Ureter (tissue), 1 donor: ENCODE measurements at places on chromosomes 5 and 9.

GRCh38 chr9:33817327-33818166 lies 587 bp downstream of the UBE2R2 start:
- peak; percentile 63 for DNase-seq

DNA sequence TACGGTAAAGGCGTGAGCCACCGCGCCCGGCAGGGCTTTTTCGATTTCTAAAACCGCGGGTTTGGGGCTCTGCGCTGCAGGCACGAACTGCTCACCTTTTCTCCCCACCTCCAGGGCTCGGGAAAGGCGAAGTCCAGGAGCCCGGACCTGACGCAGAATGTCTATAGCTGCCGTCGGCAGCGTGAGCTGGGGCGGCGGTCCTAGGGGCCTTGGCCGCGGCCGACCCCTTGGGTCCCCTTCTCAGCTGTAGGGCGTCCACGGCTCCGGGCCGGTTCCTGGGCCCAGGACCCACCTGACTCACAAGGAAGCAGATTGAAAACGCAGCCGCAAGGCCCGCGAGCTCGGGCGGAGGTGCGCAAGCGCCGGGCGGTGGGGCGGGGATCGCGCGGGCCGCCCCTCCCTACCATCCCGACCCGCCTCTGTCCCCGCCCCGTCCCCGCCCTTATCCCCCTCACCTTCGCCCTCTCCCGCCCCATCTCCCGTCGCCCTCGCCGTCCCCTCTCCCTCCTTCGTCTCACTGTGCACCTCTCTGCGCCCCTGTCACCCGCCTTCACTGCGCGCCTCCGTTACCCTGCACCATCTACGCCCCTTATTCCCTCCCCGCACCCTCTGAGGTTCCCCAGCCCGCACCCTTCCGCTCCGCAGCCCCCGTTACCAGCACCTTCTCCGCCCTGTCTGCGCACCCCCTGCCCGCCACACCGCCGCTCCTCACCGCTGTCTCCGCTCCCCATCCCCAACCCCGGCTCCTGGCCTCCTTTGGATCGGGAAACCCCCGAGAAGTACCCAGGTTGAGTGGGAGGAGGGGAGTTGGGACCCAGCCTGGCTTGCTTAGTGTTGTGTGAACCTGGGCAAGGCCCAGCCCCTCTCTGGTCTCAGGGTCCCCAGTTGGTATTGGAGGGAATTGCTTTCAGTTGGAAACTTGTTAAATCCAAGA lies at the start of gene HDHD3:
TSS of gene HDHD3 (minus strand) at position 353 of the 934 bp plus-strand sequence. CDS start 2,632 bp downstream, outside the sequence.
- DNase-seq, result peak; percentile 89

DNA sequence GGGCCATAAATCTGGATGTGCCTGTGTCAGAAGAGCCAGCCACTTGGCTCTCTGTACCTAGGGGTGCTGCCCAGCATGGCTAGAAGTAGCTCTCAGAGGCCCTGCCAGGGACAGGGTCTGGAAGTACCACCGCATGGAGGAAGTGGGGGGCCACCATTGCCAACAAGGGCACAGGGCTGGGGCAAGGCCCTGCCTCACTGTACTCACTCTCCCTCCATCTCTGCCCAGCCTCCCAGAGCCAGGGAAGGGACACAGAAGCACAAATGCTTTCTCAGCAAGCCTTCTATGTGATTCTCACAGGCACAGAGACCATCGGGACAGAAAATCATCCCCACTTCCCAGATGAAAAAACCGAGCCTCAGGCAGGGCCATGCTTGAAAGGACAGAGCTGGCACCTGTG lies 138.1 kb downstream of the C5orf15 start:
- no peak for DNase-seq

DNA sequence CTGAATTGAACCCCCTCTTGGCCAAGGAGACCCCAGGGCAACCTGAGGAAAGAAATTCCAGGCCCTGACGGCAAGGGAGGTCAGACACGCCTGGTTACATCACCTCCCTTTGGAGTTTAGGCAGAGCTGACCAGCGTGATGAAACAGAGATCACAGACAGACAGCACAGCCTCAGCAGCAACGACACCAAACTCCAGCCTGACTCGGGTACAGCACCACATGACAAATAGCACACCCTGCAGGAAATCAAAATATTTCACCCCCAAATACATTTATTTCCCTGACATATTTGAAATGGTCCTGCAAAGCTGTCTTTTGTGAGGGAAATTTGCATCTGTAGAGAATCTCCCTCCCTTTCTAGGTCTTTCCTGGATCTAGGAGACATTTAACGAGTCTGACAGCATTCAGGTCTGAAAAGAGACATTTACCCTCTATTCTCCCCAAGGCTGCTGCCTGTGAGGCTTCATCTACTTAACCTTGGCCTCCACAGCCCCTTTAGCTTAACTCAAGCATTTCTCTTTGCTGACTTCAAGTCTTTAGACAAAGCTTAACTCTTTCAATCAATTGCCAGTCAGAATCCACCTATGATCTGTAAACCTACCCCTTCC lies 2.6 kb downstream of the QSOX2 start:
- DNase-seq, result no peak

DNA sequence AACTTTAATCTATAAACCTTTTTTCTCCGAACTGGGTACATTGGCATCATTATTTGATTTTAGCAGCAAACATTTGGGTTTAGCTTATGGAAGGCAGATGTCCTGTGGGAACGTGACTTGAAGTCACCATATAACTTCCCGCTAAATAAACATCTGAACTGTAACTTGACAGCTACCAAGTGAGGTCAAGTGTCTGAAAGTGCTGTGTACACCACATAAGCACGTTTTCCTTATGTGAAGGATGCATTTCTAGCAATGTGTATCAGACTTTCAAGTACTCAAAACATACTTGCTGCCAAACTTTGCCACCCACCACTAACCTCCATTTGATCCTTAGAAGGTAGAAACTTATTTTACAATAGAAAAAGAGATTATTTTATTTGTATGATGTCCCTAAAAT lies 35.7 kb downstream of the SLC1A3 start:
- DNase-seq, result no peak
